Fibroblast of villous mesenchyme (primary cell): ENCODE measurements at places on chromosomes 4 and X. TPM values are rescaled to one million over a fixed set of nuclear protein-coding genes. Genes with fewer than 3 reads are reported as not detected.

DNA sequence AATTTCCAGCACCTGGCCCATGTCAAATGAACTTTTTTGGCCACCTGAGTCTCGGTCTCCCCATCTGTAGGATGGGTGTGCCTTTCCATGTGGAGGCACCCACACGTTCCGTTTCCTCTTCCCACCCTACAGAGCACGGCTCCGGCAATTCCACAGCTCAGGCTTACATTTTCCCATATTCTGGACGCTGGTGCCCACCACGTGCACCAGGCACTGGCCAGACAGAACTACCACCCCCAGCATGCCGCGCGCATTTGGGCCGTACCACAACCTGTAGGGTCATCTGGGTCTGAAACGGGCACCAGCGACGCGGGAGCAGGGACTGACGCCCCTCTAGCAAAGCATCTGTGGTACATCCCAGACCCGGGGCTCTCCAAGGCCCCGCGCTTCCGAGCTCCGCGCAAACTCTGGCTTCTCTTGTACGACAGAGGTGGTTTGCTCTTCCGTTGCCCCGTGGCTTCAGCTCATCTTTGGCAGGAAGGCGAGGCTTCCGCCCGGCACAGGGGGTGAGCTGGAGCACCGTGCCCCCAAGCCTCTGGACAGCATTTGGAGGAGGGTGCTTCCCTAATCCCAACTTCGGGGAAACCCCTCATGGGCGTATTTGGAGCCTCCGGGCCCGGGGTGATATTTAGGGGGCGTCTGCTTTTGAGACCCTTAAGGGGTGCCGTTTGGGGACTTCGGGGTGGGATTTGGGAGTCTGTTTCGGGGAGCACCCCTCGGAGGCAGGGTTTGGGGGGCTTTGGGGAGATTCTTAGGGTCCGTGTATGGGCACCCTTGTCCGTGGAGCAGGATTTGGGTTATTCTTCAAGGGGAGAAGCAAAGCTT, 3.0 kb upstream of the UBA1 start:
- peak; percentile 94 for DNase-seq

GRCh38 chr4:95095348-95095974, 337.7 kb downstream of the BMPR1B start:
- peak; percentile 51 for DNase-seq

Gene FGF5
- total RNA-seq, result 5.2 and 6.1 TPM in 2 replicates

DNA sequence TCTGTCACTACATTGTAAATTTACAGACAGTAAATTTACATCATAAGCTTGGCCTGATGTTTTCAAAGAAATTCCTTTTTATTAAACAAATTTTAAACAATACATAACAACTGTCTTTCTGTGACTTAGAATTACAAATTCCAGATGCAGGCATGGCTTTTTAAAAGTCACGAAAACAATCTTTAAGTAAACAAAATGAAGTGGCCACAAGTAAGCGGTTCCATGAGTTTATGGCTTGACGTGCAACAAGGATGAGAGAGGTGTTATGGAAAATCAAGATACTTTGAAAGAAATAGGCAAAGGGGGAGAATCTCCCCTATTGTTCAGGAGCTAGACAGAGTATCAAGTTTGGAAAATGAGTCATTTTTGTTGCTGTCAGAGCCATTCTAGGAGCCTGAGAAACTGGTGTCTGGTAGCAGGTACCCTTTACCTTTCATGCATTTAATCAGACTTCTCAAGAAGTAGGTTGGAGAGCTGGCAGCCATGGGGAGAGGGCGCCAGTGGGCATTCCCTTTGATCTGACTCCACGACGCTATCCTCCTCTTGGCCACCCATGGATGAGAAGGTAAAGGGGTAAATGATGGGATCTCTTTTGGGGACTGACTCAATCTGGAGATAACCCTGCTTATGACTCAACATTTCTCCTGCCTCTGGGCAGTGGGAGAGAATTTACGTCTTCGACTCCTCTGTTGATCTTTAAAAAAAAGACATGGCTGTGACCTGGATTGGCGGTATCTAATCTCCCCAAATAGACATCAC, 217.2 kb downstream of the SPRY1 start:
- DNase-seq, result peak; percentile 82

- DNase-seq, result no peak
These were observed 288.5 kb downstream of the FBXW7 start for GRCh38 chr4:152247271-152247975.

Gene POLN
- total RNA-seq, result 1.6 and 4.7 TPM in 2 replicates
